ENCODE measurements at places on chromosomes 4 and X.

DNA sequence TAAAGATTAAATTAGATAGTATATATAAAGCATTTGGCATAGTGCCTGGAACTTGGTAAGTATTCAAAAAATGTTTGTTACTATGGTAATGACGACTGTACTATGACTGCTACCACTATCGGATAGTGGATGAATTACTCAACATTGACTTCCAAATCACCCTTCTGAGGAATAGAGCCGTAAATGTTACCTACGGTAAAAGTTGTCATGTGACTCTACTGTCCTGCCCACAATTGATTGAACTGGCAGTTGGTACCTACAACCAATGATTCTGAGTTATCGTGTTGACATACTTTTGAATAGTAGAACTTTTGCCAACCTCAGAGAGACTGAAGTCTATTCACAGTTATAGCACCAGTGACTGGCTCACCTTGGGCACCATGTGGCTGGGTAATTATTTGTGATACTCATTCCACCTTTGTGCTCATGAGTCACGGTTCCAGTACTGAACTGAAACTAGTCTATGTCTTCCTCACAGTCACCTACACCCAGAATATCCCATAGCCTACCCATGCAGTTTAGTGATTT, 185.5 kb upstream of the PITX2 start:
- H3K27ac ChIP-seq, result no peak overlapping the region
- H3K4me3 ChIP-seq, result no peak overlapping the region
- H3K36me3 ChIP-seq, result no peaks in the 10 kb centered on the region

GRCh38 chr4:88879991-88880390, 177.0 kb downstream of the FAM13A start:
- no peaks in the 10 kb centered on the region for H3K36me3 ChIP-seq
- H3K4me3 ChIP-seq, result no peak overlapping the region
- no peak overlapping the region for H3K27ac ChIP-seq
- no peaks in the 10 kb centered on the region for H3K4me1 ChIP-seq

DNA sequence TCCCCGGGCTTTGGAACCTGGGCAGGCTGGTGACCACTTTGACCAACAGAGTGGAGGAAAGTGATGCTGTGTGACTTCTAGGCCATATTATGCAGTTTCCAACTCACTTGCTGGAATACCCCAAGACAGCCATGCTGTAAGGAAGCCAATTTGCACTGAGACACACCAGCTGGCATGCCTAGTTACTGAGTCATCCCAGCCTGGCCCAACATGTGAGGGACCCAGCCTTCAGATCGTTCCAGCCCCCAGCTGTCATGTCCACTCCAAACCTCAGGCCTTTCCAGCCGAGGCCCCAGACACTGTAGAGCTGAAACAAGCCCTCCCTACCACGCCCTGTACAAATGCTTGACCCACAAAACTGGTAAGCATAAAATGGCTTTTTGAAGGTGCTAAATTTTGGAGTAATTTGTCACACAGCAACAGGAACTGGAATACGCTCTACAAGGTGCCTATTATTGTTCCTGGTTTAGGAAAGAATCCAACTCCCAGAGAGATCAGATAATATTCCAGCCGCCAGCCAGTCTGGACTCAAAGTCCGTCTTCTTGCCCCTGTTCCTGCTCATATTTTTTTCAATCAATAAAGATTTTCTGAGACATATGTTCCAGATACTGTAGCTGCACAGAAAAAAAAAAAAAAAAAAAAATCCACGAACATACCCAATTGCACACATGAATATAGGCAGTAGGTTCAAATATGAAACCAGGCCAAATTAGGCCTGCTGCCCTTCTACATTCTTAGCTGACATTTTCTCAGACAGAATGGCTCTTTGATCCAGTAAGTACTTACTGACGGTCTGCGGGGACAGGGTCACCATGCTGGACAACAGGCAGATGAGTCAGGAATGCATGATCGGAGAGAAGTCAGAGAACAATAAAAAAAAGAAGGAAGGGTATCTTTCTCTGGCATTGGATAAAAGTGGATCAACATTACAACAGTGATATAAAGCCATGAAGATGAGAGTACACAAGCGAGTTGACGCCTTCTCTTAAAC, 35.1 kb downstream of the SH3KBP1 start:
- no peak overlapping the region for H3K27ac ChIP-seq
- DNase-seq, result no peak
- H3K27me3 ChIP-seq, result no peaks in the 10 kb centered on the region
- H3K36me3 ChIP-seq, result peaks cover 13% of the 10 kb centered on the region
- peaks cover 32% of the 10 kb centered on the region for H3K4me1 ChIP-seq

- no peaks in the 10 kb centered on the region for H3K36me3 ChIP-seq
- no peak overlapping the region for H3K4me3 ChIP-seq
- H3K27ac ChIP-seq, result no peak overlapping the region
- peaks cover 4% of the 10 kb centered on the region for H3K4me1 ChIP-seq
These were observed 249.6 kb downstream of the OPHN1 start for GRCh38 chrX:68183612-68184214.

GRCh38 chr4:43223820-43224219, 331.3 kb downstream of the GRXCR1 start:
- no peaks in the 10 kb centered on the region for H3K27me3 ChIP-seq
- H3K4me1 ChIP-seq, result no peaks in the 10 kb centered on the region
- H3K4me3 ChIP-seq, result no peak overlapping the region
- no peak overlapping the region for H3K27ac ChIP-seq
- H3K36me3 ChIP-seq, result no peaks in the 10 kb centered on the region

- H3K27me3 ChIP-seq, result no peaks in the 10 kb centered on the region
- DNase-seq, result no peak
- H3K4me1 ChIP-seq, result no peaks in the 10 kb centered on the region
- H3K27ac ChIP-seq, result no peak overlapping the region
- no peak overlapping the region for H3K4me3 ChIP-seq
These were observed 733.4 kb downstream of the ADGRL3 start for GRCh38 chr4:61933527-61933926.

DNA sequence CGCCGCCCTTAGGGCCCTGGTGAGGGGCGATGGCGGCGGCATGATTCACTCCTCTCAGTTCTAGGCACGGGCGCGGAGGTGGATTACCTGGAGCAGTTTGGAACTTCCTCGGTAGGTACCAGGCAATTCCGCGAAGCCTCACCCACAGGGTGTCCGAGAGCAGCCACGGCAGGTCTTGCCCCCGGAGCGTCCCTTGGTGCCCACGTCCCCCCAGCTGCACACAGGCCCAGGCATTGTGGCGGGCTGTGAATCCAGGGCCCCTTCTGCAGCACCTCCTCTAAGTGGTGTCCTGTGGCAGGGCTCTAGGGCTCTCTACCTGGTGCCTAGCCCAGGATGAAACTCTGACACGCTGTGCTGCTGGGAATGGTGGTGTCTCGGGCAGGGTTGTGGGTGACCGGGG, 13.9 kb downstream of the TACC3 start:
- H3K36me3 ChIP-seq, result peaks cover 65% of the 10 kb centered on the region
- no peak overlapping the region for H3K4me3 ChIP-seq
- H3K27me3 ChIP-seq, result no peaks in the 10 kb centered on the region
- DNase-seq, result no peak
- peaks cover 5% of the 10 kb centered on the region for H3K4me1 ChIP-seq

GRCh38 chrX:31272472-31272775, 200.6 kb upstream of the FTHL17 start:
- no peak overlapping the region for H3K4me3 ChIP-seq
- no peak overlapping the region for H3K27ac ChIP-seq
- peaks cover 6% of the 10 kb centered on the region for H3K27me3 ChIP-seq
- no peak for DNase-seq
- H3K4me1 ChIP-seq, result no peaks in the 10 kb centered on the region

All from activated naive CD8-positive, alpha-beta T cell treated with anti-CD3 and anti-CD28 coated beads for 36 hours (primary cell).